Effector memory CD4-positive, alpha-beta T cell (primary cell): ENCODE measurements at places on chromosomes 6 and 20.
A peak's percentile ranks its signal among the peaks of the same experiment; 100 is the strongest.

GRCh38 chr6:148035806-148036390 is 306.7 kb upstream of the SASH1 start:
- DNase-seq: no peak

GRCh38 chr6:47079638-47080037 is 37.5 kb upstream of the ADGRF1 start:
- DNase-seq: no peak

- DNase-seq: no peak
Measured at GRCh38 chr20:57830515-57830895, 120.7 kb upstream of the PMEPA1 start.

- DNase-seq: no peak
Measured at GRCh38 chr6:159463119-159463829, 229.8 kb downstream of the SOD2 start.

- no peak for DNase-seq
Measured at GRCh38 chr6:134642279-134642678, 307.6 kb downstream of the ALDH8A1 start.

DNA sequence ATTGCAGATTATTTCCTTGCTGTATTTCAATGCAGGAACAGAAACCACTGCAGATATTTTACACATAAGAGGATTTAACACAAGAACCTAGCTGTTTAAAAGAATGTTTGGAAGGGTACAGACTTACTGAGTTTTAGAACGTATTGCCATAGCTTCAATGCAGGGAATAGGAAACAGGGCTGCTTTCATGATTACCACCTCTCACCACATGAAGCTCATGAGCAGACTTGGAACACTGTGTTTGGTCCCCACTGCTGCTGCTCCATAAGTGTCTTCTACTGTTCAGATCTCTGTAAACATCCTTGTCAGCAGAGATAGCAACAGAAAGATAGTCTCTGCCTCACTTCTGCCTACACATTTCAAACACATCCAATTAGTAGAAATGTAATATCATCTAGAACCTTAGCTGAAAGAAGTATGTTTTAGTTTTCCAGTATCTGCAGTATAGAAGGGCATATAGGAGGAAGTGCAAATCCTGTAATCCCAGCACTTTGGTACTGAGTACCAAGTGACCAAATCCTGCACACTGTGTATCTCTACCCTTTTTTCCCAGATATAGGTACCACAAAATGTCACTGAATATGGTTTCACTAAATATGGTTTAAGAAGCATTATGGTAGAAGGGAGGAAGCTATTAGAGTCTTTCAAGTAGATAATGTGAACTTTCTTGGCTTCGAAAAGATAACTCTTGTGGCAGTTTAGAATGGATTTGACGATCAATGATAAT is 51.9 kb downstream of the STXBP5 start:
- no peak for DNase-seq

- no peak for DNase-seq
Measured at GRCh38 chr6:6968731-6969552, 138.8 kb upstream of the RREB1 start.

- DNase-seq: no peak
Measured at GRCh38 chr6:40695750-40696415, 108.7 kb upstream of the LRFN2 start.

- DNase-seq: no peak
Measured at GRCh38 chr20:63080811-63081210, 74.0 kb upstream of the BHLHE23 start.

GRCh38 chr6:108597572-108598304 is 37.0 kb downstream of the FOXO3 start:
- DNase-seq: no peak

DNA sequence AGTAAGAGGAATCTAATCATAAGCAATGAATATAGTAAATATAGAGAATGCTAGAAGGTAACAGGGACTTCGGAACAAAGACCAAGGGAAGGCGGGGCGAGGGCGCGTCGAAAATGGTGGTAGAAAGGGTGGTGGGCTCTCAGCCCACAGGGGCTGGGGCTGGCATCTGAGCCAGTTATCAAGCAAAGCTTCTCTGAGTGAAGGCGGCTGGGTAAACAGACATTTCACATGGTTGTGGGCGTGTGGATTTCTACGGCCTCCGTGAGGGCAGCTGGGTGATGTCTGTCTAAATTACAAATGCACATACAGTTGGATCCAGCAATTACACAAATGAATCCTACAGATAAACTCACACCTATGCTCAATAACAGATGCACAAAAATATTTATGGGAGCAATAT is 56.6 kb downstream of the TOX2 start:
- no peak for DNase-seq

DNA sequence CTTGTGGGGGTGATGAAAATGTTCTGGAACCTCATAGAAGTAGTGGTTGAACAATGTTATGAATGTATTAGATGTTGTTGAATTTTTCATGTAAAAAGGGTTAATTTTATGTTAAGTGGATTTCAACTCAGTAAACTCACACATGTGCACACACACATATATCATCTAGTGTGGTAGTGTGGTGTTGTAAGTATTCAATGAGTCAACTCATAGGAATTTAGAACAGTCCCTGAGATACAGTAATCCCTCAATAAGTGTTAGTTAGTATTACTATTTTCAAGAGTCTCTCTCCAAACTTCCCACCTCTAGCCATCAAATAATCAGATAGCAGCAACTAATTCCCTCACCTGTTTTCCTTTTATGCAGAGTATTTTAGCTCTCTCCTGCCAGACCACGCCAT is 563.1 kb upstream of the JARID2 start:
- DNase-seq: no peak

- DNase-seq: no peak
Measured at GRCh38 chr6:153012856-153013255, 10.3 kb upstream of the MTRF1L start.

- DNase-seq: no peak
Measured at GRCh38 chr6:38119516-38119915, 300.0 kb downstream of the ZFAND3 start.

GRCh38 chr6:77457720-77458349 is 5.5 kb downstream of the HTR1B start:
- DNase-seq: no peak

DNA sequence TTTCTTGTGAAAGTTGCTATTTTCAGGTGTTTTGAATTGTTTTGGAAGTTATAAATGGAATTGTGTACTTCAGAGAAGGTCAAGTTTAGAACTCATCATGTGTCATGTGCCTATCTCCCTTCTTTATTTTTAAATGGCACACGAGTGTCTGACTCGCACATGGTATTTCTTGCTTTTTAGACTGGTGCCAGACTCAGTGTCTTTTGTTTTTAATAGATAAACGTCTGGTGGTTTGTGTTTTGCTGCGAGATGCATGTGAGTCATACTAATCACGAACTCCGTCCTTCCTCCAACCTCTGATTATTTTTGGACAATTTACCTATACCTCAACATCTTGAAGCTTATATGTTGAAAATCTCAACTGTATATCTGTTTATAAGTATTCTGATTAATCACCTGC is 292.1 kb downstream of the CDKAL1 start:
- no peak for DNase-seq

DNA sequence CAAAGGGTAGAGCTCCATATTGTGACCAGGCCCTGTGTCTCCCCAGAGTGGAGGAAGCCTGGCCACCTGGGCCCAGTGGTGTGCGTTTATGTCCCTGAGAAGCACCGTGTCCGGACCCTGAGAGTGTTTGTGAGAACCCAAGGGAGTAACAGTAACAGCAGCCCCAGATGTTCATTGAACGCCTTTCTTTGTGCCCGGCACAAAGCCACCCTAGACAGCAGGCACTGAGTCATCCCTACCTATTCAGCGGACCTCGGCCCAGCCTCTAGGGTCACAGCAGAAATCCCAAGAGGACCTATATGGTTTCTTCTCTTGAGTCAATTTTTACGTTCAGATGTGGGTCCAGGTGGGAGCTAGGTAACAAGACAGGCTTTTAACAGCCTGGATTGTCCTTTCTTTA is 24.5 kb downstream of the BCAS4 start:
- DNase-seq: no peak

DNA sequence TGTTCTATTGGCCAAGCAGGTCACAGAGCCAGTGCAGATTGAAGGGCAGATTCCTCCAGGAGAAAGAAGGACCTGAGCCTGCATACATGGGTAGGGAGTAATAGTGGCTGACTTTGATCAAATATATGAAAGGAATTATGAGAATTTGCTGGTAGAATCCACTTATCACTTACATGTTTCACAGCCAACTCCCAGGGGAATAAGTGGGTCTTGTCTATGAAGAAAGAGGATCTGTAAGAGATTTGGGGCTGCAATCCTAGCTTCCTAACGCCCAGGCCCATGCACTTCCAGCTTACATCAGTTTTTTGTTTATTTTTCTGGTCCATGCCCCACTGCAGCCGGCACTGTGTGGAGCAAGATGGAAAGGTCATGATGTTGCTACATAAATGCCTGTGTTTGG is 107.9 kb upstream of the SYNDIG1 start:
- DNase-seq: no peak

GRCh38 chr6:90294614-90294988 is 2.0 kb downstream of the BACH2 start:
- no peak for DNase-seq

- no peak for DNase-seq
Measured at GRCh38 chr6:37135835-37136694, 33.9 kb upstream of the PIM1 start.

DNA sequence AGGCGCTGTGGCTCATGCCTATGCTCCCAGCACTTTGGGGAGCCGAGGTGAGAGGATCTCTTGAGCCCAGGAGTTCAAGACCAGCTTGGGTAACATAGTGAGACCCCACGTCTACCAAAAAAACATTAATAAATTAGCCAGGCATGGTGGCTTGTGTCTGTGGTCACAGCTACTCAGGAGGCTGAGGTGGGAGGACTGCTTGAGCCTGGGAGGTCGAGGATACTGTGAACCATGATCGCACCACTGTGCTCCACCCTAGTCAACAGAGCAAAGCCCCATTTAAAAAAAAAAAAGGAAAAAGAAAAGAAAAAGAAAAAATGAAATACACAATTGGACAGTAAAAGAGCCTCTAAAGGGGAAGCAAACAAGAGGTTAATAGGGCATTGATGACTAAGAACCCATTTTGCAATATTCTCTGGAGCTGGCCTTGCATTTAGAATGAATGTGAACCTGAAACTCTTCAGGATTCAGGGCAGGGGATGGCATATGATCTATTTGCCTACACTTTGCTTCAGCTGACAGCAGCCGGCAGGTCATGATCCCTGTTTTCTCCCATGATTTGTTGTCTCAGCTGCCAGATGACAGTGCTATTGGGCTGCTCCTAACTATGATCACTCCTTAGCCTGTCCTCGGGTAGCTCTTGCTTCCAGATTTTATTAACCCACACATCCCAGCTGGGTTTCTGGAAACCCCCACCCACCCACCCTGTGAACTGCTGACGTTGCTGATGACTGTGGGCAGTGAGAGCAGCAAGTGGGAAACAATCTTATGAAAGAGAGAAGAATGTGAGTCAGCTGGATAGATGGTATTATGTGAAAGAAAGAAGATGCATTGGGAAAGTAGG is 83.8 kb upstream of the ELOVL5 start:
- no peak for DNase-seq

GRCh38 chr20:60365064-60365666 is 406.9 kb downstream of the CDH26 start:
- no peak for DNase-seq

DNA sequence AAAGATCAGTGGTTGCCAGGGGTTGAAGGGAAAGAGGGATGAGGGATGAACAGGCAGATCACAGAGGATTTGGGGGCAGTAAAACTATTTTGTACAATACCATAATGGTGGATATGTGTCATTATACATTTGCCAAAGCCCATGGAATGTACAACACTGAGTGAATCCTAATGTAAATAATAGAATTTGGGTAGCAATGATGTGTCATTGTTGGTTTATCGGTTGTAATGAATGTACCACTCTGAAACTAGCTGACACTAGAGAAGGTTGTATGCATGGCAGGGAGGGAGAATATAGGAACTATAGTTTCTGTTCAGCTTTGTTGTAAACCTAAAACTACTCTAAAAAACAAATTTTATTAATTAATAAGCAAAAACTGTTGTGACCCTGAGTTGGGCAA is 17.8 kb upstream of the ASF1A start:
- no peak for DNase-seq

GRCh38 chr6:87151781-87152525 is 3.4 kb upstream of the ZNF292 start:
- peak; percentile 41 for DNase-seq

GRCh38 chr6:35409245-35409644 is 42.9 kb upstream of the FANCE start:
- DNase-seq: no peak

- DNase-seq: no peak
Measured at GRCh38 chr20:13307562-13308163, 86.6 kb downstream of the ISM1 start.

DNA sequence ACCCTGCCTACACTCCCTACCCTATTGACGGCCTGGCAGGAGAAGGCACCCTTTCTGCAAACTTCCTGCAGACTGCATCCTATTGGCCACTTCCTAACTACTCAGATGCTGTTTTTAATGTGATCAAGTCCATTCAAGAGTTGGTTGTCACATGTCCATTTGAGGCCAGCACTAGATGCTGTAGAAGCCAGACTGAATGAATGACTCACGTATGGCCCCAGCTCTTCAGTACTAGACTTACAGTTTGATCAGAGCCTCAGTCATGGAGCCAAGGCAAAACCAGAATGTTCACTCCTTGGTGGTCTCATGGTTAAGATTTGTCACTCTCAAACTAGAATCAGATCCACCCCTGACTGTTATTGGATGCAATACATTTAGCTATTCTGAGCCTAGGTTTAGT is 101.7 kb downstream of the OPRM1 start:
- DNase-seq: no peak

DNA sequence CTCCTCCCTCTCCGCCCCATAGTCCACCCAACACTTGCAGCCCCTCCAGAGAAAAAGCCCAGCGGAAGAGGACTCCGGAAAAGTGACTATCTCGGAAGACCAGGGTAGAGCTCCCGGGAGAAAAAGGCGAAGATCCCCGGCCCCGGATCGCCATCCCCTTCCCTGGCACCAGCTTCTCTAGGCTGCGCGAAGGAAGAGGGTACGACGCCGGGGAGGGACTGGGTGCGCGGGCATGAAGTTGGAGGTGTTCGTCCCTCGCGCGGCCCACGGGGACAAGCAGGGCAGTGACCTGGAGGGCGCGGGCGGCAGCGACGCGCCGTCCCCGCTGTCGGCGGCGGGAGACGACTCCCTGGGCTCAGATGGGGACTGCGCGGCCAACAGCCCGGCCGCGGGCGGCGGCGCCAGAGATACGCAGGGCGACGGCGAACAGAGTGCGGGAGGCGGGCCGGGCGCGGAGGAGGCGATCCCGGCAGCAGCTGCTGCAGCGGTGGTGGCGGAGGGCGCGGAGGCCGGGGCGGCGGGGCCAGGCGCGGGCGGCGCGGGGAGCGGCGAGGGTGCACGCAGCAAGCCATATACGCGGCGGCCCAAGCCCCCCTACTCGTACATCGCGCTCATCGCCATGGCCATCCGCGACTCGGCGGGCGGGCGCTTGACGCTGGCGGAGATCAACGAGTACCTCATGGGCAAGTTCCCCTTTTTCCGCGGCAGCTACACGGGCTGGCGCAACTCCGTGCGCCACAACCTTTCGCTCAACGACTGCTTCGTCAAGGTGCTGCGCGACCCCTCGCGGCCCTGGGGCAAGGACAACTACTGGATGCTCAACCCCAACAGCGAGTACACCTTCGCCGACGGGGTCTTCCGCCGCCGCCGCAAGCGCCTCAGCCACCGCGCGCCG is 822 bp downstream of the FOXQ1 start:
- no peak for DNase-seq
